Cardiac fibroblast (primary cell): ENCODE measurements at places on chromosomes 7 and 10.

- peak; percentile 94 for DNase-seq
Observed at GRCh38 chr10:45008524-45009161, 7.9 kb downstream of the ZNF22 start.

GRCh38 chr7:79494046-79494445, 40.6 kb upstream of the MAGI2 start:
- no peak for DNase-seq

GRCh38 chr7:134992626-134993179, 6.4 kb downstream of the AGBL3 start:
- DNase-seq, result peak; percentile 66

GRCh38 chr10:69353977-69354635, 62.6 kb downstream of the TACR2 start:
- DNase-seq, result no peak

- DNase-seq, result no peak
Observed at GRCh38 chr10:58565271-58565670, 52.6 kb downstream of the BICC1 start.

GRCh38 chr10:110399106-110399964, 94.6 kb upstream of the SMNDC1 start:
- peak; percentile 98 for DNase-seq

DNA sequence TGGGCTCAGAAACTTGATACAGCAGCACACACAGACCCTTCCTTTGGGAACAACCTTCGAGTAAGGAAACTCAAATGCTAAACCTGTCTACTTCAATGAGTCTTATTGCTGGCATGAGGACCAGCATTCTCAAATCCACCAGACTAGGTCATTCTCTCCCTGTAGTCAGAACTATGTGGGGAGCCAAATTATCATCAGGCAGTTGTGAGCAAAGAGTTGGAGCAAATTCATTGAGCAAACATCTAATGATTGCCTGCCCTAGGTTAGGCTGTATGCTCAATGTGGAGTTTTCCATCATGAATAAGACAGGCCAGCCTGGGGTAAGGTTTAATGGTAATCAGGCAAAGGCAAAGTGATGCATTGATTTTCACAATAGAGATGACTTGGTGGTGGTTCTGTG, 3.6 kb downstream of the EPDR1 start:
- no peak for DNase-seq

- no peak for DNase-seq
Observed at GRCh38 chr10:43377424-43377883, 6.0 kb downstream of the FXYD4 start.

- DNase-seq, result peak; percentile 35
Observed at GRCh38 chr7:99579956-99580777, 17.9 kb upstream of the TMEM225B start.

DNA sequence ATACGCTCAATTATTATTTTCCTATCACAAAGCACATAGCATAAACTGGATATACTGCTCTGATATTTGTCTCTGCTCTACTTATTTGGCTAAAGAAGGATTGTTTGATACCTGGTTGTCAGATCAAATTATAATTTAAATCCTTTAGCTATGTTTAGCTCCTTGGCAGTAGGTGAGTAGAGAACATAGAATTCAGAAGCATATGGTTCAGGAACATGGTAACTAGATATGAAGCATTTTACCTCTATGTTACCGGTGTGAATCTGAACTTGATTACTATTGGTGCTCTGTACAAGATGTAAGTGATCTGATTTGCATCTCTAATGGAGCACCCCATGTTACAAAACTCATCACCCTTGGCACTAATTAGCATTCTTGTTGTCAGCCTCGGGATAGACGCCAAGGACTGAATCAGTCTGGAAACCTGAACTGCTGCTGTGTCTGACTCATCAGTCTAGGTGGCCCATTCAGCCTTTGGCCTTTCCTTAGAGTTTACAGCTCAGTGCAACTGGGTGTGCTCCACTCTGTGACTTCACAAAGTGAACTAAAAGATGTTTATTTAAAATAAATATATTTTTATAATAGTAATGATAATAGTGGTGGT, 12.3 kb upstream of the MYPN start:
- DNase-seq, result peak; percentile 84

- peak; percentile 49 for DNase-seq
Observed at GRCh38 chr10:91287276-91287675, 66.8 kb downstream of the PCGF5 start.

- no peak for DNase-seq
Observed at GRCh38 chr7:106476751-106477150, 184.2 kb downstream of the CCDC71L start.

DNA sequence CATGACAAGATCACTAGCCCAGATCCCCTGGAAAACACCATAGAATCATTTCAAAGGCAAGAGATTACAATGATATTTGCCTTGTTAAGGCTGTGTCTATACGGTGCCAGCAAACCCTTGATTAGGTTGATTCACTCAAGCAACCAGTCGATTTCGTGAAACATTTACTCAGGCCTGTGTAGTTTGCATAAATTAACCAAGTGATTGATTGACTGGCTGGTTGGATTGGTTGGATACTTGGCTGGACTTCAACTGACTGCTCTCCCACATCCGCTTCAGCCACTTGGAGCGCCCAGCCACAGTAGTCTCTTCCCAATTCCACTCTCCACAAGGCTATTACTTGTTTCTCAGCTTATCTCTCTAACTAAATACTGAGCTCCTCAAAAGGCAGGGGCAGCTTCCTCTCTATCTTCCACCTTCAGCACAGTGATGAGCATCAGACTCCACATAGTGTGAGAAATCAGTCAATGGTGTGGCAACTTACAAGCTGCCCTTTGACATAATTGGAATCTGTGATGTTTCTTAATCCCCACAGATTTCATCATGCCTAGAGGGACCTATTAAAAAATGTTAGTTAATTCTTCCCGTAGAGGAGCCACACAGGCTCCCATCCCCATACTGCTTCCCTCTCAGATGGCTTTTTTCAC, 217.4 kb downstream of the GRM8 start:
- no peak for DNase-seq

- peak; percentile 28 for DNase-seq
Observed at GRCh38 chr7:123916240-123916724, 8.8 kb upstream of the SPAM1 start.

GRCh38 chr7:91239772-91240171, 24.5 kb upstream of the FZD1 start:
- no peak for DNase-seq

DNA sequence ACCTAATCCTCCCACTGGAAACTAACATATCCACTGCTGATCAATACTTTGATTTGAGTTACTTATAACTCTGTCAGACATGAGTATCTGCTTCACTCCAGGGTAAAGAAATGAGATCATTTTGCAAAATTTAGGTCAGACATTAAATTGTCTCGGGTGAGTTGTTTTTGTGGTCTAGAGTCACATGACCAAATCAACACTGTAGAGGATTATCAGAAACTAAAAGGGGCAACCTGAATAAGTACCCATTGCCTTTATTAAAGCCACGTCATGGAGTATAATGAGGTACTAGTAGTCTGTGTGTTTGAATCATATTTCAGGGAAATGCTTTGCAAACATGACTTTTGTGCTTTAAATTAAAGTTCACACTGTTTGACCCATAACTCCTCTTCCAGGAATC, 107.7 kb upstream of the ADO start:
- DNase-seq, result no peak

DNA sequence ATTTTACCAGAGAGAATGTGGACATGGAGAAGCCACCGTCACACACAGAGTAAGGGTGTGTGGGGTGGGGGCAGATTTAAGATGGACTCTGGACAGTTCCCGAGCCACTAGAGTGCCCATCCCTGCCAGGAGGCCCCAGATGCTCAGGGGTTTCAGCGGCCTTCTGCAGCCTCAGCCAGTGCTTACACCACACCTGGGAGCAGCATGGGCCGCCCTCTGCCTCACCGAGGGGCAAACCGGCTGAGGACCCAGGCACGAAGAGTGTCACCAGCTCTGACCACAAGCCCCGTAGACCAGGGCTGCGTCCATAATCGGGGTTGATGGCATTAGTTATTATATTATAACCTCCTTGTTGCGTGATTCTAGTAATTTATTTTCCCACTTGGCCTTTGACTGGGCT, 6.7 kb upstream of the MNX1 start:
- DNase-seq, result no peak

DNA sequence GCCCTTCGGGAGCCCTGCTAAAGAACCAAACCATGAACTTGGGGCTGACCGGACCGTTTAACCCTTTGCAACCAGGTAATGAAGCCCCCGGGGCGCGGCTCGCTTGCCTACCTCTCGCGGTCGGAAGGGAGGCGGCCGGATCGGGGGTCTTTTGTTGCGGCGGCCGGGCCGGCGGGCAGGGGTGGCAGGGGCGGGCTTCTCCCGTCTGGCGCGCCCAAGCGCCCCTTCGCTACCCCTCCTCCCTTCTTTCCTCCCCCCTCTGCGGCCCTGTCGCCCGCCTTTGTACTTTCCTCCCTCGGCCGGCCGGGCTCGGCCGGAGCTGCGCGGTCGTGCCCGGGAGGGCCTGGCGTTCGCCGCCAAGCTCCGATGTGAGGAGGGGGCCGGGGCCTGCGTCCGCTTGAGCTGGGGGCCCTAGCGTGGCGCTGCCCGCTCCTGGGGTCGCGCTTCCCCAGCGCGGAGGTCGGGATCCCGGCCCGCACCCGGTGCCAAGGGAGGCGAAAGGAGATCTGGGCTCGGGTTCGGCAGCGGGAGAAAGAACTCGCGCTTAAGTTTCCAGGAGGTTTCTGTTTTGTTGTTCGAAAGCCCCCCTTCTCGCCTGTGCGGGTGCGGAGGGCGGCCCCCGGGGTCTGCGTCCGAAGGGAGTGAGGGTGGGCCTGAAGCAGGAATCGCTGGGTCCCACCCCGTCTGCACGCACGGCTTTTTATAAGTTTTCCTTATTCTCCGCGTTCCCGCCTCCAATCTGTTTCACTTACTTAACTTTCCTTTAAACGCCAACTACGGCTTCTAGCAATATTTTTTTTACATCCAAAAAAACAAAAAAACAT, 436.8 kb upstream of the GALNT17 start:
- peak; percentile 21 for DNase-seq

DNA sequence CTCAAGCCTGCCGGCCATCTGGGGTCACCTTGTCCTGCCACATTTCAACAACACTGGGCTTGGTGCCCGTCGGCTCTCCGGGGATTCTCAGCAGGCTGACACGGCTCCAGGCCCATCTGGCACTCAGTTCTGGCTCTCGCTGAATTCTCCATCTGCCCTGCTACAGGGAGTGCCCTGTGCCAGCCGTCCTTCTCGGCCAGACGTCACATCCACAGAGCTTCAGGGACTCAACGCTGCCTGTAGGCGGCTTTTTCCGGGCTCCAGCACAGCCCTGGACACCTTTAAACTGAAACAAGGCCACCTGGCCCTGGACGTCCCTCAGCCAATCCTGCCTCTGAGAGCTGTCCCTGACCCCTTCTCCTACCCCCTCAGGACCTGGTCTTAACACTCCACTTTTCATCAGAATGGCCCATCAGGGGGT, 43.0 kb downstream of the TMEM130 start:
- DNase-seq, result no peak
